ENCODE measurements at places on chromosomes 1 and 21.

DNA sequence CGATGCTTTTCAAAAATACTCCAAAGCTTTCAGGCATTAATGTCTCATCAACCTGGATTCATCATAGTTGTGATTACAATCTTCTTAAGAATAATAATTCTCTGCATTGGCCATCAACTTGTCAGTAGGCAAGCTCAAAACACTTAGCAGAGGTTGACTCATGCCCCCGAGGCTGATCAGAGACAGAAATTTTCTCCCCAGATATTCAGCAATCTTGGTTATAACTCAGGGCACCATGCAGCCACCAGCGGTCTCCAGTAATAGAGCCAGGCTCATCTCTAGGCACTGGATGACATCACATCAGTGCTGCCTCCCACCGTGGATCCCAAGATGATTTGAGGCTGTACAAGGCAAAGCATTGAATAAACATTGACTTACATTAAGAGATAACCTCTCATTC lies 14.3 kb upstream of the IFFO2 start:
- DNase-seq: no peak

DNA sequence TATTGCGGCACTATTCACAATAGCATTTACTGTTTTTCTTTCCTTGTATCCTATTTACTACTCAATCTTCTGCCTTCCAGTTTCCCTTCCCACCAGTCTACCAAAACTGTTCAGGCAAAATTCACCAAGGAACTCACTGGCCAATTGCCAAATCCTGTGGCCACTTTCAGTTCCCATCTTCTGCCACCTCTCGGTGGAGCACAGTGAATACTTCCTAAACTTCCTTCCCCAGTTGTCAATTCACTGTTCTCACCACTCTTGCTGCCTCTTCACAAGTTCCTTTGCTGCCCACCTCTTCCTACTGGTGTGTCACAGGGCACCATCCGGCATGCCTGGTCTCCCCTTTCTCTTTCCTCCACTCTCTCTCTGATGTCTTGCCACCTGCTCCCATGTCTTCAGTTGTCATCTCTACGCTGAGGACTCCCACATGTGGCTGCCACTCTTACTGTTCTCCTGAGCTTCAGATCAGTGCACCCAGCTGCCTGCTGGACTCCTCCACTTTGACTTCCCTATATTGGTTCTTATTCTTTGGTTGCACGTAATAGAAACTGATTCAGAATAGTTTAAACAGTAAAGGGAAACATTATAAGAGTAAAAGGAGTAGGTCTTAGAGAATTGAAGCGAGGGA lies 114.4 kb downstream of the PIK3R3 start:
- DNase-seq: no peak

DNA sequence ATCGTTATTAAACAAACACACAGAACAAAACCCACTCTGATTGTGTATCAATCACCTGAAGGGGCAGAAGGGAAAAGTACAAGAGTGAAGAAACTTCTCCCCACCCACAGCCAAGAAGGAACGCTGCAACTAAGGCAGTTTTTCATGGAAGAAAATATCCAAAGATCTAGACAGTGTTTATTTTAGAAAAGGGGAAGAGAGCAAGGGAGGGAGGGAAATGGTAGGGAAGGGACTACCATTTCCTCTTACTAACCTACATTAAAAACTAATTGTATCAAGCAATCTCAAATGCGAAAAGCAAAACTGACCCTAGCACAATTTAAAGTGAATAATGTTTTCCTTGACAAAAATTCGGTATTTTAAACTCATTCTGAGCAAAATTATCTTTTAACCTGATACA lies 3.5 kb downstream of the NRIP1 start:
- no peak for DNase-seq

- peak; percentile 85 for DNase-seq
Measured at GRCh38 chr1:39900662-39901463, 854 bp downstream of the MYCL start.

- no peak for DNase-seq
Measured at GRCh38 chr1:153973071-153973470, 4.4 kb downstream of the JTB start.

GRCh38 chr1:36888811-36889477 lies 145.4 kb downstream of the GRIK3 start:
- DNase-seq: no peak

GRCh38 chr1:52054496-52055065 lies 410 bp downstream of the TXNDC12 start:
- DNase-seq: no peak

DNA sequence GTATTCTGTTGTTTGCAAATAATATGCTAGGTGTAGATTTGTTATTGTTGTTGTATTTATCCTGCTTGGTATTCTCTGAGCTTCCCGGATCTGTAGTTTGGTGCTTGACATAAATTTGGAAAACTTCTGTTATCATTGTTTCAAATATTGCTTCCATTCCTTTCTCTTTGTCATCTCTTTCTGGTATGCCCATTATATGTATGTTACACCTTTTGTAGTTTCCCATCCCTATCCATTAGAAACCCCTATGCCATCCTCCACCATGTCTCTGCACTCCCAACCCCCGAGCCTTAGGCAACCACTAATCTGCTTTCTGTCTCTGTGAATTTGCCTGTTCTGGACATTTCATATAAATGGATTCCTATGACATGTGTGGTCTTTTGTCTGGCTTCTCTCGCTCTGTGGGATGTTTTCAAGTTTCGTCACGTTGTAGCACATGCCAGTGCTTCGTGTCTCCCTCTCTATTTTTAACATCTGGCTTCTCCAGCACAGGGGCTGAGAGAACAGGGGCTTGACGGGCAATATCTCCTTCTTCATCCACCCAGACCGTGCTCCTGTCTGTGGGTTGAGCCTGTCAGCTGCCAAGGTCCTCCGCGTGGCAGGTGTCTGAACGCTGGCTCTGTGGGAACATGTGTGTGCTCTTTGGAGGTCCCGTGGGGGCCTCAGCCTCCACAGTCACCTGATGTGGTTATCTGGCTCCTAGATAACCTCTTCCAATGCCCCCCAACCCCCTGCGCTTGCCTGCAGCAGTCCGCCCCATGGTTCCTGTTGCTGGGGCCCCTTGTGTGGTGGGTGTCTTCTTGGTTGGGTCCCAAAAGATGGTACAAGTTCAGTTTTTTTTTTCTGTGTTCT lies 32.8 kb upstream of the MAN1C1 start:
- DNase-seq: no peak

GRCh38 chr1:94951046-94951445 lies 24.1 kb upstream of the CNN3 start:
- DNase-seq: no peak

DNA sequence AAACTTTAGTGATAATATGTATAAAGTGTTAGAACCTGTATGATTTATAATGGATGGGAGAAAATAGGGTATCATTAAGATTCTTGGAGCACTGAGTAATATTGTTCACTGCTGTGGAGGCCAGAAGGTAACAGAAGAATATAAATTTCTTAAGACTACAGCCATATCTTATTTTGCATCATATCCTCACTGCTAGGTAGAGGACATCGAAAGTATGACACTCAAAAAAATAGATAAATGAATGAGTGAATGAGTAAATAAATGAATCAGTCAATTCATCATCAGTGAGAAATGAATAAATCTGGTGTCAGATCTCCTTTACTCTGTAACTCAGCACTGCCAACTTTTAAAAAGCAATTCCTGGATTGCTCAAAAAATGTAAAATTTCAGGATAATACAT lies 33.2 kb downstream of the RGS13 start:
- DNase-seq: no peak

GRCh38 chr1:151060007-151060656 lies at the start of gene MLLT11:
Gene MLLT11 (plus strand): TSS chr1:151060397. CDS start chr1:151067225, 6,828 bp downstream.
- DNase-seq: peak; percentile 85

DNA sequence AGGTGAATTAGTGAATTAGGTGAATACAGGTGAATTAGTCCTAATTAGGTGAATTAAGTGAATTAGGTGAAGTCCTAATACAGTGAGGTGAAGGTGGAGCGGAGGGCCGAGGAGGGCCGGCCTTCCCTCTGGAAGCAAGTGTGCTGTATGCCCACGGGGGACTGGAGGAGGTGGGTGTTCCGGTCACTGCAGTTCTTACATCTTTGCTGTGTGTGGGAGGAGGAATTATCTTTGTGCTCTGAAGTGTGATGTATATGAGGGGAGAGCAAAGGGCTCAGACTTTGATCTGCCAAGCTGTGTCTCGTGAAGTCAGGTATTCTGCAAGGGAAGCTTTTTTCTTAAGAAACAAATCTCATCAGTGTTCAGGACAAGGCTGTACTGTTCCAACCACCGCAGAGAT lies 45.4 kb downstream of the AGPAT3 start:
- no peak for DNase-seq

- DNase-seq: no peak
Measured at GRCh38 chr1:160971618-160972056, 17.0 kb upstream of the ITLN2 start.

GRCh38 chr1:17437580-17438317 lies 1.7 kb downstream of the RCC2 start:
- no peak for DNase-seq

DNA sequence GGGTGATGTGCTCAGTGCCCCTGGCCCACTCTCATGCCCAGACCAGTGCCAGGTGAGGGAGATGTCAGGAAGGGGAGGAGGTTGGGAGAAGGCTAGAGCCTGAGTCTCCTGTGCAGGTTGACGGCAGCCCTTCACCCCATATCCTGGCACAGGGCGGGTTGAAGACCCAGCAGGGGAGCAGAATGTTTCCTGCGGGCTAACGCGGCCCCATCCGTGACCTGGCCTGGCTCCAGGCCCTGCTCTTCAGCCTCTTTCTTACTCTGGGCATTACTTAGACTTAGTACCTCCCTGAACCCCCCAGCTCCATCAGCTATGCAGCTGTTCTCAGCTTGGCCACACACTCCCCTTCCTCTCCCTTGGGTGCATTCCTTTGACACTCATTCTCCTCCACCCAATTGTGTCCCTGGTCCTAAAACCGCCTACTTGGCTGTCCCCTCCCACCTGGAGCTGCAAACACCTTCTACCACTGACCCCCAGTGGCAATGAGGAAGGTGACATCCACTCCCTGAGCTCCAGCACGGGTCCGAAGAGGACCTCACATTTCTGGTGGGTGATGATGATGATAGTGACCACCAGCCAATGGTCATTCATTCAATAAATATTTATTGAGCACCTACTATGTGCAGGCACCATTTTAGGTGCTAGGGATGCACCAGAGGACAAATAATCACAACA lies 179.0 kb downstream of the PTPRU start:
- no peak for DNase-seq

DNA sequence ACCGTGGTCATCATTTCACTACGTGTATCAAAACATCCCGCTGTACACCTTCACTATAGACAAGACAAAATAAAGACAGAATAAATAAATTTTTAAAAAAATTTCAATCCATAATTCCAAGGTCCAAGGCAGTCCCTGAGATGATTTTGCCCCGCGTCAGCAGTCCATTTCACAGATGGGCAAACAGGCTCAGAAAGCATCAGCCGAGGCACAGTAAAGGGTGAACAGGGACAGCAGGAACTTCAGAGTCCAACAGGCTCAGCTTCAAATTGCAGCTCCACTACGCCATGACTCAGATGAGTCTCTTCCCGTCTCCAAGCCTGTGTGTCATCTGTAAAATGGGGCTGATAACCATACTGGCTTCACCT lies 15.0 kb downstream of the MATN1 start:
- DNase-seq: no peak

DNA sequence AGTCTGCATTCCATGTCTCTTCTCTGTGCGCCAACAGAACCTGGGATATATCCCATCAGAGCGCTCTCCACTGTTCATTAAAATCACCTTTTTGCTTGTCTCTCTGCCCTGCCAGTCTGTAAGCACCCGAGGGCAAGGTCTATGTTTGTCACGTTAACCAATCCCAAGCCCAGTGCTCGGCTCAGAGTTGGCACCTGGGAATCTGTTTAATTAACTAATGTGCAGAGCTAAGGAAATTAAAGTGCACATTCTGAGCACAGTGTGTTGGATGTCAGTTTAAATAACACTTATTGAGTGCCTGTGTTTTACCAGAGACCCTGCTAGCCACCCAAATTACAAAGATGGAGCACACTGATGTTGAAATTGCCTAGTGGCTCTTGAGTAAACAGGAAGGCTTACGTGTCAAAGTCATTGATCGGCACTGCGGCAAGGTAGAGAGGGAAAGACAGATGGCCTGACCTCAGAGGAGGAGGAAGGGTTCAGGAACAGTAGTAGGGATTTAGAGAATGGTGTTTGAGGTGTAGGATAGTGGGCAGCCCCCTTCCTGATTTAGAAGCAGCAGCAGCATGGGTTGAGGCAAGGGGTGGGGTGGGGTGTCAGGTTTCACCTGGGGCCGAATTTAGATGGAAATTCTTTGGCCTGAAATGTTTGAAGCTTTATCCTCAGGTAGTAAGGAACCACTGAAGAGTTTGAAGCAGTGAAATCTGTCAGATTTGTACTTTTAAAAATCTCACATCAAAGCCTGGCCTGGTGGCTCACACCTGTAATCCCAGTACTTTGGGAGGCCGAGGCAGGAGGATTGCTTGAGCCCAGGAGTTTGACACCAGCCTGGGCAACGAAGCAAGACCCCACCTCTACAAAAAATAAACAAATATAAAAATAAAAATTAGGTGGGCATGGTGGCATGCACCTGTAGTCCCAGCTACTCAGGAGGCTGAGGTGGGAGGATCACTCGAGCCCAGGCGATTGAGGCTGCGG lies 7.7 kb downstream of the ARMH1 start:
- no peak for DNase-seq

- no peak for DNase-seq
Measured at GRCh38 chr1:91651661-91652071, 151.0 kb downstream of the CDC7 start.

DNA sequence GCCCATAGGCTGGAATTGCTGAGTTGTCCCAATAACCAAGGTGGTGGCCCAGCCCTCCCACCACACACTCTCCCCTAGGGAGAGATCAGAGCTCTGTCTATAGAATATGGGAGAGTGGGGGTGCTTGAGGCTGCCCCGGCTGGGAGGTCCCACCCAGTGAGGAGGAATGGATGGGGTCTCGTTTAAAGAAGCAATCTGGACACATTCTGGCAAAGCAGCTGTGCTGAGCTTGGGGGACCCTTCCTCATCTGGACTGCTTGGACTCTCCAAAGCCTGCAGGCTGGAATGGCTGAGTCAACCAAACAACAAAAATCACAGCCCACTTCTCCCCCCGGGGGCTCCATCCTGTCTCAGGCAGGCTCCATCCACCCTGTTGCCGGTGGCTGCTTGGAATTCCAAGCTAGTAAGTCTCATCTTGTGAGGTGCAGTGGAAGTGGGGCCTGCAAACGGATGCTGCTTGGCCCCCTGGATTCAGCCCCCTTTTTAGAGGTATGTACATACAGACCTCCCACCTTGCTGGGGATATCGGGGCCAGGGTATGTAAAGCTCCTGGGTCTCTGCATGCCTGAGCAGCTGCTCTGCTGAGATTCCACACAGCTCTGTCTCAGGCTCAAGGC lies 67.1 kb upstream of the FAM78B start:
- DNase-seq: no peak

Measured in right kidney (tissue), 9 donors.